ENCODE measurements at places on chromosomes 1 and 21.

GRCh38 chr1:168053681-168054080 is 83.0 kb downstream of the GPR161 start:
- no peak for DNase-seq

DNA sequence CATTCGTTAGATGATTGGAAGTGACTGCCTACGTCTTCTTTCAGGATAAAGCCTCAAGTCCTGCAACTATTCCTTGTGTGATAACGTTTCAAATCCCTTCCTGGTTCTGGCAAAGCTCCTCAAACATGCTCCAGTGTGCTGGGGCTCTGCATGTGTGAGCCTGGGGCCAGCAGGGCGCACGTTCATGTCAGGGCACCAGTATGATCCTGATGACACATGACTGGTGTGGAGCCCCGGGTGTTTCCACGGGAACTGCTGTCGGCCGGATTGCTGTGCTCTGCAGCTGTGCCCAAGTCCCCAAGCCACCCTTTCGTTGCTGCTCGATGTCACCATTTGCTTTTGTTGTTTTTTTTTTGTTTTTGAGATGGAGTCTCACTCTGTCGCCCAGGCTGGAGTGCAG is 21.3 kb downstream of the KRTAP10-1 start:
- DNase-seq, result no peak

GRCh38 chr1:232016616-232017015 is 390.0 kb downstream of the DISC1 start:
- DNase-seq, result no peak

GRCh38 chr1:53108646-53109580 is 33.5 kb downstream of the SLC1A7 start:
- DNase-seq, result no peak

GRCh38 chr1:26783646-26784022 is 4.1 kb upstream of the PIGV start:
- DNase-seq, result no peak

DNA sequence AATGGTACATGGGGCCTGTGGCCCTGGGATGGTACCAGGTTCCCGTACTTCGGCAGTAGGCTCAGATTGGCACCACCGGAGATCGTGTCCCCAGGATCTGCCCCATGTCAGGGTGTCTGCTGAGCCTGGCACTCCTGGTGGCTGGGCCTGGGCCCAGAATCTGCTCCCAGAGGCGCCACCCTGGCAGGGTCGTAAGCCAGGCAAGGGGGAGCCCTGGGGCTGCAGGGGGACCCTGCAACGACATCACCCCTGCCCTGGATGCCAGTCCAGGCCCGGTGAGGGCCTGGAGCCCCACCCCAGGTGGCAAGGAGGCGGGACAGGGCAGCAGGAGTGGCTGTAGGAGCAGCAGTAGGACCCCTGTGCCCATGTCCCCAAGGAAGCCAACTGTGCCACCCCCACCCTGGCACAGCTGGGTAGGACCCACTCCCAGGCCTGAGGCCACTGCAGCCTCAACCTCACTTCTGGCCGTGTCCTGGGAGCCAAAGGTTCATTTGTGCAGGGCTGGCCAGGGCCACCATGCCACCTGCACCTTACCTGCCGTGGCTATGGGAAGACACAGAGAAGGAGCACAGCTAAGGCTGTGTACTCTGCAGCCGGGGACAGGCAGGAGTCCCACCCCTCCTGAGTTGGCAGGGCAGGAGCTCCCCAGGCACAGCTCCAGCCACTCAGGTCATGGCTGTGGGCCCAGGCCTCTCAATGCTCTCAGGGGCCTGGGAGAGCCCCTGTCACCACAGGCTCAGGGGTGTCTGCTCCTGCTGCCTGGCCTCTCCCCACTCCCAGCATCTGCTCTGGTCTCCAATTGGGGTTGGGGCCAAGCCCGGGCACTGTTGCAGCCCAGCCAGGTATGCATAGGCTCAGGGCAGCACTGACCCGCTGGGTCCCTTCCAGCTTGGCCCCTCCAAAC is 141.7 kb downstream of the EIF4G3 start:
- DNase-seq, result no peak

DNA sequence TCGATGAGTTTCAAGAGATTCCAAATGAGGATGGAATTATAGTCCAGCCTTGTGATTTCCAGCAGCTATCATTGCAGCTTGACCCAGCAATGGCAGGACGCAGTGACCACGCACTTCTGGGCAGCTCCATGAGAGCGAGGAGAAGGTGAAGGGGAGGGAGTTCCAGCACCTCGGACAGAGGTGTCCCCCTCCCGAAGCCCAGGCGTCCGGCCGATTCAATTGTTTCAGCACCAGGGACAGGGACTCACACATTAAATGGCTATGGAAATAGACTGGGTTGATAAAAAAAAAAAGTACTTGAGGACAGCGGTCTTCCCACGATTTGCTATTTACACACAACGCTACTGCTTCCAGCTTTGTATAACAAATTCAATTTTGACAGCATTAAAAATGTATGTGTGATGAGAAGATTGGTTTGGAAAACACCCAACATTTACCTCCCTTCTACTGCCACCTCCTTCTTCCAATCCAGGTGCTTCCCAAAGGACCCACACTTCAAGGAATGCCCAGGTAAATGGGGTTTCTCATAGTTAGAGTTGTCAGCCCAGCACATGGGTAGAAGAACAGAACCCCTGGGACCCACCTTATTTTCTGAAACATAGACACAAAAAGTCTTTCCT is 71.8 kb downstream of the DISP3 start:
- no peak for DNase-seq

- no peak for DNase-seq
These were observed 303.1 kb downstream of the CTH start for GRCh38 chr1:70714149-70714548.

DNA sequence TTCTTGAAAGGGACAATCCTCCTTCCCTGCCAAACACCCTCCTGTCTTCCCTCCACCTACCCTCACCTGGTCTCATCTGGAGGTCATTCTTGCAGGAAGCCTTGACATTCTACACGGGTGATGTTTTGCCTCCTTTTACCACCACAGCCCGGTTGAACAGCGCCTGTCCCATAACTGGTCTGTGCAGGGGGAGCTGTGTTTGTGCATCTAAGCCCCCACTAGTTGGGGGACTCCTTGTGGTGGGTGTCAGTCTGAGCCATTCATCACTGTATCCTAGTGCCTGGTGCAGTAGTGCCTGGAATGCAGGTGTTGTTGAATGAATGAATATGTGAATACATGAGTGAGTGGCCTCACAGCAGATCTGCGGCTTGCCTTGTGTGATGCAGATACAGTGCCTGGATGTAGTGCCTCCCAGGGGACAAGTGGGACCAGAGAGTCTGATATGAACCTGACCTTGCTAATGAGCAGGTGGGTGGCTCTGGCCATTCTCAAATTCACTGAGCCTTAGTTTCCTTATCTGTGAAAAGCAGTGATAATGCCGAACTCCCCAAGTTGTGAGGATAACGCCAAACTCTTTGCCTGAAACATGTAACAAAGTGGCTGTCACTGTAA is 79.8 kb downstream of the OMA1 start:
- no peak for DNase-seq

DNA sequence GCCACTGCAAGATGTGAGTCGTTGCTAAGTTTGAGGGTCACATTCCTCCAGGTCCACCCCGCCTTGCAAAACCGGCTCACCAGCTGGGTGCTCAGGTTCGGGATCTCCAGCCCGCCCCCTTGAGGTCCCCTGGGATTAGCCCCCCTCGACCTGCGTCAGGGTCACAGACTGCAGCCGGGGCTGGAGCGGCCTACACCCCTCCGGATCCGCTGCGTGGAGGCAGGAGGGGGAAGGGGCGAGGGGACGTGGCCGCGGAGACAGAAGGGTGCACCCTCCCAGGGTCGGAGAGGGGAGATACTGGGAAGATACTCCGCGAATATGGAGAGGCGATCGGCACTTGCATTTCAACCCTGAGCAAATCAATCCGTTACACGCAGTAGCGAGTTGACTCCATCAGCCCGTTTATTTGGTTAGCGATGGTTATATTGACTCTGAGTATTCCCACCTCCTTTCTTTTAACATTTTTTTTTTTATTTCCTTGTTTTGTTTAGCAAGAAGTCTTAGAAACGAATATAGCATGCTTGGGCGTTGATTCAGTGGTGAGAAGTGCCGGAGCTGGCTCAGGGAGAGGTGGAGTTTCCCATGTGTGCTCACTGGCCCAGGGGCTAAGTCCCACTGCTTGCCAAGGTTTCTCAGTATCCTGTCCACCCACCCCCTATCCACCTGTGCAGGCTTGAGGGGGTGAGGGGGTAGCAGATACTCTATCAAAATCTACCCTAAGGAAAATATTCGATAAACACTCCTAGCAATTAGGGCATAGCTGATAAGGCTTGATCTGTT is 997 bp downstream of the IFNAR2 start:
- no peak for DNase-seq

GRCh38 chr1:156434989-156435544 is 65.5 kb downstream of the MEF2D start:
- DNase-seq, result no peak

GRCh38 chr1:228937851-228938536 is 202.7 kb downstream of the RHOU start:
- no peak for DNase-seq

- DNase-seq, result no peak
These were observed 9.2 kb downstream of the PADI6 start for GRCh38 chr1:17381161-17381560.

GRCh38 chr1:197145446-197146024 is 934 bp downstream of the ASPM start:
- no peak for DNase-seq

GRCh38 chr1:28395181-28395580 is 25.6 kb downstream of the PHACTR4 start:
- DNase-seq, result no peak

GRCh38 chr1:201540846-201541735 is 2.2 kb downstream of the NAV1 start:
- DNase-seq, result no peak

GRCh38 chr21:46038871-46039397 is 57.4 kb downstream of the COL6A1 start:
- DNase-seq, result no peak

GRCh38 chr1:236164273-236164672 is 21.9 kb downstream of the GPR137B start:
- no peak for DNase-seq

- no peak for DNase-seq
These were observed 8.3 kb downstream of the FRRS1 start for GRCh38 chr1:99758073-99758511.

- no peak for DNase-seq
These were observed 8.9 kb upstream of the CD46 start for GRCh38 chr1:207742850-207743555.

GRCh38 chr1:115210302-115210711 is 121.0 kb upstream of the TSPAN2 start:
- DNase-seq, result no peak

DNA sequence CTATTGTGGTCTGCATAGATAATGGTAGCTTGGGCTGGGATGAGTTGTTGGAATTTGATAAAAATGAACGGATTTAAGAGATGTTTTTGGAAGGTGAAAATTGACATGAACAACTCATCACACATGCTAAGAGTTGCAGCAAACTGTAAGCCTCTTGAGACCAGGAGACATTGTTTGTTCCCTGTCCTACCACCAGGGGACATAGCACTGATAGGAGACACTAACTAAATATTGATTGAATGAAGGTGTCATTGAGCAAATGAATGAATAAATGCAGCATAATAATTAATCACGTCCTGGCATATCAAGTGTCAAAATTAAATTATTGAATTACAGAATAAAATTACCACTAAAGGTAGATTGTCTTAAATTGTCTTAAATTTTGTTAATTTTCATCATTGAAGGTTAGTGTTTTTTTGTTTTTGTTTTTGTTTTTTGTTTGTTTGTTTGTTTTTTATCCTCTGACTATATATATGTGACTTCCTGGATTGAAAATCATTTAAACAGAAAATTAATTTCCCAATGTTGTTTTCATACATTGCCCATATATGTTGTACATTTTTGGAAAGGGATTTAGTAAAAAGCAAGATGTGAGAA is 285.3 kb upstream of the C1orf105 start:
- no peak for DNase-seq

DNA sequence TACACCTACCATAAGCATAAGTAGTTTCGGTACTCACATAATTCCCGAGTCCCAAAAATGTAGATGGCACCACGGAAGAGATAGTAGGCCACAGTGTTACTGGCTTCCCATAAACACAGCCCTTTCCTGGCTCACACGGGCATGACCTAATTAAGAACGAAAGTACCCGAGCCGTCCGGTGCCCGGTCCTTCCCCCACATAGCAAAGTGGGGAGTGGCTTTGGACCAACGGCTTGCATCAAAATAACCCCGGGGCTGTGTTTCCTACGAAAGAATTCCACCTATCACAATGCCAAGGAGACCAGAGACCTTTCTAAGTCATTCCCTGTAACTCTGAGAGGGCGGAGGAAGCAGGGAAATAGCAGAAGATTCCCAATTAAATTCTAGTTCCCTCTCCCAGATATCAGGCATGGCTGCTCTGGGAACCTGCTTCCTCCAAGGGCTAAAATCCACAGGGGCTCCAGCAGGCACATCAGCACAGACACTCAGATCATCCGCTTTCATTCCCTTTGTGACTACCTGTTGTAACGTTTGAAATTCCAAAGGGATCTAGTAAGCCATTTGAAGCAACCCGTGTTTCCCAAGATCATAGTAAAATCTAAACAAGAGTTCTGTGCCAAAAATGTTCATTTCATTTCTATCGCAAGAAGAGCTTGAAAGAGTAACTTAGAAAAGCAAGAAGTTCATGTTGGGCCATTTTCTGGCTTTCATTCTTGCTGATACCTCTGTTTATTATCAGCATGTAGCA is at the start of gene TMPRSS3:
TMPRSS3 (minus strand) TSS at position 148 of the 747 bp plus-strand sequence. CDS start 635 bp downstream, outside the sequence.
- no peak for DNase-seq

DNA sequence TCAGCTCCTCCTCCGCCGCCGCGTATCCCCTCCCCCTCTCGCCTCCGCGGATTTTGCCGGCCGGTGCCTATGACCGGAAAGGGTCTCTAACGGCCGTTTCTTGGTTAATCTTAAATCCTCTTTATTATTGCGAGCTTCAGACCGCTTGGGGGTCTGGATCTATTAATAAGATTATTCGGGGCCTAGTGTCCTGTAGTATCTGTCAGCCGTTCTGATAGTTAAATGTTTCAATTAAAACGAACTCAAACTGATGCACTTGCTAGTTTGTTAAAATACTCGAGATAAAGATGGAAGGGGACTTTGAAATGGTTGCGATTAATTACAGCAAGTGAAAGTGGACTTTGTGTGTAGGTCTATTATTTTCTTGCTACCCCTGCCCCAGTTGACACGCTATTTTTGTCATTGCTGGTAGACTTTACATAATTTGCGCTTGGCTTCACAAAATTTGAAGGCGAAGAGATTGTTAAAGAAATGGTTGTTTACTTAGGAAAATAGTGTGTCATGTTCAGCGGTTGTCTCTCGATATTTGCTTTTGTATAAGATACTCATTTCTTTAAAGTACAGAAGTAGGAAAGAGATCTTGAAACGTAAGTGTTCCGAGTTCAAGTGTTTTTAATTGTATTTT is 779 bp downstream of the SON start:
- no peak for DNase-seq

DNA sequence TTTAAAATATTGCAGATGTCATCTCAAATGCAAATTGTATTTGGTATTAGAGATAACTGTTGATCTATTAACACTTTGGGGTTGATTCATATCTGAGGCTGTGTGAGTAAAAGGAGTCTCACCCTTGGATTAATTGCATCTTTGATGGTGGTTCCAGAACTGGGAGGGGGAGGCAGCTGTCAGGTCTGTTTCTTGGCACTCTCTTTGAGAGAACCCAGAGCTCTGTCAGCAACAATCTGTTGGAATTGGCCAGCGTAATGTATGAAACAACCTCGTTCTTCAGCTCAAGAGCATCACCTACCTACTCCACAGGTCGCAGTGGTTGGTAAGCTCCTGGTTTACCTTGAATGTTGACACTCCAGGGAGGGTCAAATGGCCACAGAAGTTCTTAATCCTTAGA is 424.1 kb downstream of the CAMTA1 start:
- DNase-seq, result no peak

All from NCI-H2081 treated with DMSO at 0.1 percent for 48 hours (cell line).